Vagina (tissue), 2 donors: ENCODE measurements at places on chromosomes 7 and 10. TPM values are rescaled to one million over a fixed set of nuclear protein-coding genes. Genes with fewer than 3 reads are reported as not detected.
A peak's percentile ranks its signal among the peaks of the same experiment; 100 is the strongest.

GRCh38 chr7:103574576-103574975 lies 128.6 kb upstream of the SLC26A5 start:
- no peak for DNase-seq

GRCh38 chr7:75876126-75876881 lies 2.5 kb upstream of the RHBDD2 start:
- DNase-seq: no peak

The PNLIPRP1 gene
- total RNA-seq: not detected

- no peak for DNase-seq
Measured at GRCh38 chr7:137328373-137329120, 15.0 kb downstream of the PTN start.

- no peak for DNase-seq
Measured at GRCh38 chr10:101014230-101014884, 14.7 kb downstream of the LZTS2 start.

- DNase-seq: no peak
Measured at GRCh38 chr7:3493499-3493898, 192.4 kb downstream of the SDK1 start.

The LRIT1 gene
- not detected for total RNA-seq

- DNase-seq: no peak
Measured at GRCh38 chr7:22429386-22429785, 70.6 kb downstream of the STEAP1B start.

DNA sequence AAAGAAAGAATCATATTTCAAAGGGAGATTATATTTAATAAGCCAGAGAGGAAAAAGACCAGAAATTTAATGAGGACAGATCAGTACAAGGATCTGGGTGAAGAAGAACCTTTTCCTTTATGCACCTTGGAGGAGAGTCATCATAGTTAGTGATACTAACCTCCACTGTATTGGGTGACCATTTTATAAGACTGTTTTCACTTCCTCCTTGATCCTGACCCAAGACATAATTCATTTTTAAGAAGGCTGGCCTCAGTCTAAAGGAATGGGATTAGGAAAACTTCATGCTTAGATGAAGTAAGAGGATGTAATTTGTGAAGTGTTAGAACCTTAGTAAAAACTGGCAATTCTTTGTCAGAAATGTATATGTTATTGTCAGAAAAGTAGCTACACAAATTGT lies 68.6 kb downstream of the ADAM22 start:
- no peak for DNase-seq

The PRLHR gene
- 23.1 TPM for total RNA-seq

- DNase-seq: no peak
Measured at GRCh38 chr7:116698396-116698795, 26.4 kb downstream of the MET start.

DNA sequence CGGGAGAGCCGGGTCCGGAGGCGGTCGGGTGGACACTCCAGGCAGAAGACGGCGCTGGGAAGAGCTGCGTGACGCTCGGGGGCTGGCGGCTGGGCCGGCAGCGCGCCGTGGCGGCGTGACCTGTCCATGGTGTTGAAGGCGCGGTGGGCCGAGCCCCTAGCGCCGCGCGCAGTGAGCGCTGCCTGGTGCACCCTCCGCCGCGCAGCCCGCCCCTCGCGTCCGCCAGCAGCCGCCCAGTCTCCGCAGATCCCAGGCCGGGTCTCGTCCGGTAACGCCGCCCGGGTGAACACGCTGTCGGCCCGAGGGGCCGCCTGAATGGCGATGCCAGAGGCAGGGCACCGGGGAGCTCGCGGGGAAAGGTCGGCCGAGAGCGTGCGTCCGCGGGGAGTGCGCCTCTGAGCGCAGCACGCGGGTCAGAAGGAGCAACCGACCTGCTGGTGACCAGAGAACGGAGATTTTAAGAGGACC lies 657 bp upstream of the TMEM178B start:
- no peak for DNase-seq

The CYP3A5 gene
- 80.3 TPM for total RNA-seq

- DNase-seq: no peak
Measured at GRCh38 chr7:116769546-116769945, 92.8 kb upstream of the CAPZA2 start.

- peak; percentile 32 for DNase-seq
Measured at GRCh38 chr7:134710854-134711624, 64.4 kb downstream of the BPGM start.

DNA sequence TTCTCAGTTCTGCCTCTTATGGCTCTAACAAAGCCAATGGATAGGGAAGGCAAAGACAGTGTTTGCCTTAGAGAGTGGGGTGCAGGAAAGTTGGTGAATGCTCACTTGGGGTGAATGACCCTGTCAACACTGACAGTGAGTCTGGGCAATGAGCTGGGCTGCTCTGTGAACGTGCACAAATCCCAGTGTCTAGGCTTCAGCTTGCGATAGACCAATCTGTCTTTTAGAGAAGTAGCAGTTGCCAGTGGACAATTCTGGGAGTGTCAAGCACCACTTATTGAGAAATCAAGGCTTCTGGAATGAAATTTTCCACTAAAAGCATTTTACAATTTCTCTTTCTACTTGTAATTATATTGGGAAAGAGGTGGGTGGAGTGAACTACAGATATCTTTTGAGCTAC lies 141.4 kb downstream of the HERPUD2 start:
- no peak for DNase-seq

- no peak for DNase-seq
Measured at GRCh38 chr7:47361746-47362215, 220.1 kb downstream of the TNS3 start.

- no peak for DNase-seq
Measured at GRCh38 chr7:4006687-4007086, 675.4 kb upstream of the FOXK1 start.

DNA sequence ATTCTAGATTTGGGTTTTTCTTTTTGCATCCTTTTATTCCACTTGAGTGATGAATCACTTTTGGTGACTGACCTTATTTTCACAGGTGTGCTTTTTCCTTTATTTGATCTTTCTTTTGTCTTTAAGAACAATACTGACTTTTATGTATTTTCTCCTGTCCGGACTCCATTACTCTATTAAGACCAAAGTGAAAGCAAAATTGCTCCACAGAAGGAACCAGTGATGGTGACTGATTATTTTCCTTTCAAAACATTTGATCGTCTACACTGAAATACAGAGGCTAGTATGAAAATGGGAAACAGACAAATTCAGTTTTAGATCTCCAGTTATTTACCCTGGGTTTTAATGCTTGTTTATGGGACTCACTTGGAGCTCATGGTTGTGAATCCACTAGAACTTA lies 15.5 kb downstream of the EXOC4 start:
- no peak for DNase-seq

The ACTL6B gene
- total RNA-seq: 0.49 TPM

DNA sequence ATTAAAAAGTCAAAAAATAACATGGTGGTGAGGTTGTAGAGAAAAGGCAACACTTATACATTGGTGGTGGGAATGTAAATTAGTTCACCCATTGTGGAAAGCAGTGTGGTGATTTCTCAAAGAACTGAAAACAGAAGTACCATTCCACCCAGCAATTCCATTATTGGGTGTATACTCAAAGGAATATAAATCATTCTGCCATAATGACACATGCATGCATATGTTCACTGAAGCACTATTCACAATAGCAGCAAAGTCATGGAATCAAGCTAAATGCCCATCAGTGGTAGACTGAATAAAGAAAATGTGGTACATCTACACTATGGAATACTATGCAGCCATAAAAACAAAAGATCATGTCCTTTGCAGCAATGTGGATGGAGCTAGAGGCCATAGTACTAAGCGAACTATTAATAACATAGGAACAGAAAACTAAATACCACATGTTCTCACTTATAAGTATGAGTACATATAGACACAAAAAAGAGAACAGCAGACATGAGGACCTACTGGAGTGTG lies 66.1 kb upstream of the MKLN1 start:
- no peak for DNase-seq

The ELN gene
- total RNA-seq: 38.3 TPM

The FAM25C gene
- total RNA-seq: not detected

The SEMA3D gene
- total RNA-seq: 2.2 TPM

GRCh38 chr10:60314069-60314940 lies 75.4 kb downstream of the ANK3 start:
- no peak for DNase-seq

DNA sequence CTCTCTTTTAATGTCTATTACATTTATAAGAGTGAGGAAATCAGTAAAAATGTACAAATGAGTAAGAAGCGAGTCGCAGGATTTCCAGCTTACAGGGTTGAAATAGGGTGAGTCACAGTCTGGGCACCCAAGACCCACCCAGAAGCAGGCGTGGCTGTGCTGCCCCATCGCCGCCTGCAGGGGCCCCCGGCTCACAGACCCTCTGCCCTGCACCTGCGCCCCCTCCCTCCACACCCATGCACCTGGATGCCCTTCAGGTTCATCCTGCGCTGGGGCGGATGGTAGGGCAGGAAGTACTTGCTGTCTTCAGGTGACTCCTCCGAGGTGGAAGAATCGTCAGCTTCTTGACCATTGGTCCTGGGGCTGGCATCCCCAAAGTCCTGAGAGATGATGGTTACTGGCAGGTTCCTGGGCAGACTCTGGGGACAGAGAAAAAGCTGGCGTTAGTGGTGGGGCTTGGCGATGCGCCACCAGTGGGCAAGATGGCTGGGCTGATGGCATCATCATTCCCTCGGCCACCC lies 90.2 kb upstream of the GNA12 start:
- no peak for DNase-seq

DNA sequence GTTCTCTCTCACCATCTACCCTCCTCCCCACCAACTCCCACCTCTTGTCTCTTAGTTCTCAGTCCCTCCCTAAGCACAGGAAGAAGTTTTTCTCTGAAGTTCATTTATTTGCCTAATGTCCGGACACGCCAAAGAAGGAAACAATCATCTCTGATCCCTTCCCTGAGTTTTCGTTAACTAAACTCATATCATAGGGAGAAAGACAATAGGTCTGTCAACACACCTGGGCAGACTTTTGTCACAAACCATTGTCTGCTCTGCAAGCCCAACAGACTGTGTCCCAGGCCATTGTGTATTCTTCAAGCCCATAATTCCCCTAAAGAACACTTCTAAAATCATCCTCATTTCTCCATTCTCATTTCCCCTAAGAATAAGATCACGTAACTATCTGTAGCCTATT lies 691.0 kb upstream of the MBL2 start:
- no peak for DNase-seq

The ANKRD61 gene
- not detected for total RNA-seq

The HGF gene
- 15.0 TPM for total RNA-seq

- DNase-seq: no peak
Measured at GRCh38 chr7:134764365-134764764, 15.1 kb upstream of the CALD1 start.

GRCh38 chr10:33553748-33554571 lies 219.5 kb upstream of the NRP1 start:
- DNase-seq: no peak

DNA sequence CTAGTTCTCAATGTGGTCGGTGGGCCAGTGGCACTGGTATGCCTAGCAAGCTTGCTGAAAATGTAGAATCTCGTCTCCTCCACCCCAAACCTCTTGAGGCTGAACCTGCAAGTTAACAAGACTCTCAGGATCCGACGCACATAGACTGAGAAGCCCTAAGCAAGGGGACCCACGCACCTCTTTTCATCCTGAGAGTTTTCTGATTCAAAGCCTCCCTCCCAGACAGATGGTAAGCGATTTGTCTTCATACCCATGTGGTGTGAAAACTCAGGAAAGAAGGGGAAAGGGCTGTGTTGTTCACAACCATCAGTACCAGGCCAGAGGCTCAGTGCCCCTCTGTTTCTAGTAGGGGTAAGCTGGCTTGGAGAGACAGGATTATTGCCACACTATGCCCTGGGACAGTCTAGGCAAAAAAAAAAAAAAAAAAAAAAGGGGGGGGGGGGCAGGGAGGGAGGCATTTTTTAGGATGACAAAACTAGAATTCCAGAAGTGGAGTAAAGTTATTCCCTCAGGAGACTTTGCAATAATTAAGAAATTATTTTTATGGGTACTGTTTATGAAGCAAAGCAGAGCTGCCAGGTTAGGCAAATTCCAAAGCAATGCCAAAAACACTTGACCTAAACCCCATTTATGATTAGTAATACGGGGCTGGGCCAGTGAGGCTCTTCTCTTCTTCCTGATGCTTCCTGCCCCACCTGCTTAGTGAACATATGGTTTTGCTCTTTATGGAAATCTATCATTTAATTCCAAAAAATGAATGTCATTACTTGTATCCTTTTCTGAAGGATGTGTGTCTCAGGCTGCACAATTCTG lies 117.6 kb upstream of the PDLIM1 start:
- DNase-seq: no peak

DNA sequence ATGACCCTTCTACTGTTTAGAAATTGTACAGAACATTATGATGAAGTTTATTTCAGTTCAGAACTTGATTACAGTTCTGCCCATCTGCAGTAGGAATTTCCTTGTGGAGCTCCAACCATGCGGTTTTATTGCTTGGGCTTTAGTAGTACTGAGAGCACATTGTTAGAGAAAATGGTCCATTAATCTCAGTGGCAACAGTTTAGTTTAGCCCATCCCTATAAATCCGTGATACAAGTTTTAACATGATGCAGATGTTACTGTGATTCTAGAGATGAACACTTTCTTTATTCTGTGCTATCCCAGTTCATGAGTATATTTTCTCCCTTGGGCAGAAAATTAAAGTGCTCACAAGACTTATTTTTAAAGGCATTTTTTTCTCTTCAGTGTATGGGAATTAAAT lies 84.8 kb upstream of the FZD8 start:
- DNase-seq: no peak

- DNase-seq: no peak
Measured at GRCh38 chr7:25545124-25546008, 317.1 kb upstream of the NPVF start.

GRCh38 chr7:69839782-69840181 lies 241.5 kb downstream of the AUTS2 start:
- no peak for DNase-seq

- DNase-seq: no peak
Measured at GRCh38 chr7:79381921-79382320, 71.5 kb downstream of the MAGI2 start.

The AKR1C1 gene
- 73.7 TPM for total RNA-seq

- DNase-seq: no peak
Measured at GRCh38 chr7:1849351-1850041, 179.4 kb downstream of the ELFN1 start.

The CCNY gene
- total RNA-seq: 28.5 TPM

DNA sequence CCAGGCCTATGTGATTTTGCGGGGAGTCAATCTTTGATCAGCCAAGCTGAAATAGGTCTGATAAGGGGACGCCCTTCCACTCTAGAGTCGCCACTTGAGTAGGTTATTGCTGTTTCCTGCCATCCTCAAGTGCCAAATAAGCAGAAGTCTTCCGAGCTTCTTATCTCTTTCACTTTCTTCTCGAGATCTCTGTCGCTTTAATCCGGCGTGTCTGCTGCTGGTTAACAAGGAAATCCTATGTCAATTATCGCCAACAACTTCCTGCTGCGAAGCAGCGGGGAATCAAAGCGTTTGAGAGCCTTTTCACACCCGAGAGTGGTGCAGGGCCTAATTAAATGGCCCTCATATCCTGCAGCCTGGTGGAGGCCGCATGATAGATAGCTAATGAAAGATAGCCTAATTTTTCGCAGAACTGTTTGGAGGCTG lies 215.9 kb downstream of the RAB11FIP2 start:
- DNase-seq: no peak

GRCh38 chr7:72321081-72321480 lies 91.1 kb downstream of the CALN1 start:
- no peak for DNase-seq

The OR2A2 gene
- total RNA-seq: not detected
